Chondrocyte (in vitro differentiated cells): ENCODE measurements at places on chromosomes 7 and 10. TPM values are rescaled to one million over a fixed set of nuclear protein-coding genes. Genes with fewer than 3 reads are reported as not detected.

PBLD gene
- total RNA-seq = 6.7 to 8.8 TPM (median 8.5 TPM) in 3 replicates

DNA sequence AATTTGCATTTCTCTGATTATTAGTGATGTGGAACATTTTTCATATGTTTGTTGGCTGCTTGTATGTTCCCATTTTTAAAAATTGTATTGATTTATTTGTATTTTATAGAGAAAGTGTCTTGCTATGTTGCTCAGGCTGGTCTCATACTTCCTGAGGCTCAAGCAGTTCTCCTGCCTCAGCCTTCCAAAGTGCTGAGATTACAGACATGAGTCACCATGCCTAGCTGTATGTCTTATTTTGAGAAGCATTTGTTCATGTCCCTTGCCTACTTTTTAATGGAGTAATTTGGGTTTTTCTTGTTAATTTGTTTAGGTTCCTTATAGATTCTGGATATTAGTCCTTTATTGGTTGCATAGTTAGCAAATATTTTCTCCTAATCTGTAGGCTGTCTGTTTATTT, 214.2 kb upstream of the KAT6B start:
- H3K4me3 ChIP-seq = no peak overlapping the region
- peaks cover 4% of the 10 kb centered on the region for H3K4me1 ChIP-seq
- DNase-seq = no peak
- no peaks in the 10 kb centered on the region for H3K36me3 ChIP-seq

ETV1 gene
- 1.5 to 4.5 TPM (median 2.7 TPM) in 3 replicates for total RNA-seq

DNA sequence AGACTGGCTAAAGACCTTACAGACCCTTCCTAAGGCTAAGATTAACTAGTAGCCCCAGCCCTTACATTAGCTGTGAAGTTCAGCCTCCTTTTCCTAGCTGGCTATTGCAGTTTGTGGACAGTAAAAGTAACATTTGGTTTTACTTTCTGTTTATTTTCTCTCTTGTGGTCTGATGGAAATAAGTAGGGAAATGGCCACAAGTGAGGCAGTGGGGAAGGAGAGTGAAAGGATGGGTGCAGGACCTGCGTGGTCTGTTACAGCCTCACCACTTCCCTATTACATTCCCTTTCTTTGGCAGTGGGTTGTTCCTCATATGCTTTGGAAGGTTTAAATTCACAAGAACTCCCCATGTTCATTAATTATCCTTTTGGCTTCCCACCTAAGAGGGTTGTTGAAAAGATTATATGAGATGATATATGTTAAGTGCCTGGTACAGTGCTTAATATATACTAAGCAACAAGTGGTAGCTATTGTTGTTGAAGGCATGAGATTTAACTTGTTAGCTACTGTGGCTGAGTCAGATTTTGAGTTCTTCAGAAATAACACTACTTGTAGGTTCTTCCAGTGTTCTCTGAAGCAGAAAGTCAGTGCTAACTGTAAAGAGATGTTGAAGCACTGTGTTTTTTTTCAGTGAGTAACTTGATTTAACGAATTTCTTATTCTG, 181.7 kb downstream of the ST7 start:
- H3K4me3 ChIP-seq = no peak overlapping the region
- no peak overlapping the region for H3K27ac ChIP-seq
- peaks cover 39% of the 10 kb centered on the region for H3K36me3 ChIP-seq
- no peak for DNase-seq
- H3K27me3 ChIP-seq = no peaks in the 10 kb centered on the region
- H3K4me1 ChIP-seq = peaks cover 39% of the 10 kb centered on the region

SKIDA1 gene
- total RNA-seq = 1.9 to 3.7 TPM (median 2.0 TPM) in 3 replicates

- no peak overlapping the region for H3K27ac ChIP-seq
- no peak for DNase-seq
- H3K4me3 ChIP-seq = no peak overlapping the region
- H3K4me1 ChIP-seq = no peaks in the 10 kb centered on the region
- H3K27me3 ChIP-seq = peaks cover 2% of the 10 kb centered on the region
Measured at GRCh38 chr7:122984021-122984420, 11.5 kb downstream of the TAS2R16 start.

DNA sequence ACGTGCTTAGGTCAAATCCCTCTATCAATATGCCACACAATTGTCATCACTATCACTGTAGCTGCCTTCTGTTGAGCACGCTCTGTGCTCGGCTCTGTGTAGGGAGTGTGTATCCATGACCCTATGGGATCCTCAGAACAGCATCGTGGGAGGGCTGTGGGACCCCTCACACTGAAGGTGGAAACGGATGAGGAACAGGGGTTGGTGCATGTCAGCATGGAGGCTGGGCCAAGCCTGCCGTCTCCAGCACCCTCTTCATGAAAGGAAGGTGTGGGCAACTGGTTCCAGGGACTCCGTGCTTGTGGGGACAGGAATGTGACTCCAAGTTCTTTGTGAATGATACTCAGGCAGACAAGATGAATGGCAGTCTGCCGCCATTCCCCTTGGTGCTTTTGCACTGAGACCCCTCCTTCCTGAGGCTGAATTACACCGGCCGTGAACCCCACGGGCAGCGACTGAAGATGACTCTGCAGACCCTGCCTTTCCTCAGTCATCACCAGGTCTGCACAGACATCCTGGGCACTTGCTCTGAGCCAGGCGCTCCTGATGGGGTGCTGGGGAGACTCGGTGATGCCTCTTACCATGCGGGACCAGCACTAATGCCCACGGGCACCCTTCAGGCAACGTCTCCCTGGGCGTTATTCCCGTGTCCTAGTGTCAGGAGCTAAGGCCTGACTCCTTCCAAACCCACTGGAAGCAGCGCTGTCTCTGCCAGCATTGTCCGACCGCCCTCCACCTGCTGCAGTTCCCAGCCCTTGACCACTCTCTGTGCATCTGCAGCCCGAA, 495.2 kb downstream of the TCERG1L start:
- no peak overlapping the region for H3K4me3 ChIP-seq
- no peaks in the 10 kb centered on the region for H3K4me1 ChIP-seq
- no peak overlapping the region for H3K27ac ChIP-seq
- DNase-seq = no peak
- H3K27me3 ChIP-seq = no peaks in the 10 kb centered on the region
- no peaks in the 10 kb centered on the region for H3K36me3 ChIP-seq

- H3K4me3 ChIP-seq = no peak overlapping the region
- H3K4me1 ChIP-seq = no peaks in the 10 kb centered on the region
- H3K27me3 ChIP-seq = no peaks in the 10 kb centered on the region
- H3K36me3 ChIP-seq = no peaks in the 10 kb centered on the region
- DNase-seq = no peak
Measured at GRCh38 chr10:81026591-81026990, 488.9 kb downstream of the SH2D4B start.

- peaks cover 15% of the 10 kb centered on the region for H3K36me3 ChIP-seq
- H3K4me3 ChIP-seq = no peak overlapping the region
- no peak overlapping the region for H3K27ac ChIP-seq
- no peaks in the 10 kb centered on the region for H3K27me3 ChIP-seq
Measured at GRCh38 chr10:26997610-26998009, 102.7 kb downstream of the ANKRD26 start.

GRCh38 chr10:78772486-78772885, 296.3 kb upstream of the ZMIZ1 start:
- no peak overlapping the region for H3K4me3 ChIP-seq
- H3K27me3 ChIP-seq = no peaks in the 10 kb centered on the region
- no peak for DNase-seq
- H3K36me3 ChIP-seq = no peaks in the 10 kb centered on the region

CADPS2 gene
- total RNA-seq = 0.32 to 1.7 TPM (median 0.41 TPM) in 3 replicates

DNA sequence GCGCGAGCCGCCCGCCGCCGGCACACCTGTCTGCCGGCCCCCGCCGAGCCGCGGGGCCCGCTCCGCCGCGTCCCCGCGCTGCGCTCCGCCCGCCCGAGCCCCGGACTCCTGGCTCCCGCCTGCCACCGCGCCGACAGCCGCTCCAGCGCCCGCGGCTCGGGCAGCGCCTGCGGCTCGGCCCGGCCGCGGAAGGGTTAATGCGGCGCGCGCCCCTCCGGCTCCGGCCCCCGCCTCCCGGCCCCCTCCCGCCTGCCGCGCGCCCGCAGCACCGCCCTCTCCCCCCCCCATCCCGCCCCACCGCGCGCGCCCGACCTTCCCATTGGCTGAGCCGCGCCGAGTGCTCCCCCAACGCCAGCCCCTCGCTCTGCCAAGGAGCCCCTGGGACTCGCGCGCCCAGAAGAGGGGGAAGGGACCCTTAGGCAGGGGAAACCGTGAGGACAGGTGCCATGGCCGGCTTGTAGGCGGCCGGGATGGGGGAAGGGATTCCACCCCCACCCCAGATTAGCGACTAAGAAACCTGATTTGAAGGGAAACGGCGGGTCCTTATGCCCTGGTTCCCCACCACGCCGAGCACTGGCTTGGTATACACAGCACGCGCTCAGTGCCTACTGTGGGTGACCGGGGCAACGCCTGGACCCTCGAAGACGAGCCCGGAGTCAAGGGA, at the start of gene KCNH2:
TSS of gene KCNH2 (minus strand) at position 196 of the 664 bp plus-strand sequence. CDS start 408 bp downstream, outside the sequence.
- H3K36me3 ChIP-seq = peaks cover 1% of the 10 kb centered on the region
- no peak for DNase-seq
- H3K4me3 ChIP-seq = peak within 1 kb of the TSS; percentile 59
- peaks cover 14% of the 10 kb centered on the region for H3K4me1 ChIP-seq
- peaks cover 38% of the 10 kb centered on the region for H3K27me3 ChIP-seq
- H3K27ac ChIP-seq = no peak within 1 kb of the TSS

- H3K27me3 ChIP-seq = no peaks in the 10 kb centered on the region
- peaks cover 2% of the 10 kb centered on the region for H3K36me3 ChIP-seq
- H3K4me3 ChIP-seq = no peak overlapping the region
- DNase-seq = no peak
Measured at GRCh38 chr7:150668472-150668911, 17.0 kb upstream of the GIMAP2 start.

- no peak overlapping the region for H3K4me3 ChIP-seq
- no peaks in the 10 kb centered on the region for H3K27me3 ChIP-seq
- H3K4me1 ChIP-seq = peaks cover 20% of the 10 kb centered on the region
- H3K36me3 ChIP-seq = no peaks in the 10 kb centered on the region
- DNase-seq = no peak
Measured at GRCh38 chr7:120805636-120806388, 52.1 kb downstream of the TSPAN12 start.

REEP3 gene
- 77.8 to 80.6 TPM (median 78.3 TPM) in 3 replicates for total RNA-seq

GRCh38 chr10:26780793-26781601, 79.8 kb downstream of the ABI1 start:
- no peaks in the 10 kb centered on the region for H3K36me3 ChIP-seq
- H3K4me3 ChIP-seq = no peak overlapping the region
- H3K4me1 ChIP-seq = peaks cover 25% of the 10 kb centered on the region
- H3K27me3 ChIP-seq = no peaks in the 10 kb centered on the region

H2BK1 gene
- not detected in 3 replicates for total RNA-seq

- H3K27ac ChIP-seq = no peak overlapping the region
- H3K27me3 ChIP-seq = peaks cover 1% of the 10 kb centered on the region
- DNase-seq = no peak
- H3K36me3 ChIP-seq = no peaks in the 10 kb centered on the region
- no peak overlapping the region for H3K4me3 ChIP-seq
Measured at GRCh38 chr10:85604136-85604725, 762.4 kb downstream of the GRID1 start.

RTKN2 gene
- total RNA-seq = 3.4 to 4.0 TPM (median 3.9 TPM) in 3 replicates

DNA sequence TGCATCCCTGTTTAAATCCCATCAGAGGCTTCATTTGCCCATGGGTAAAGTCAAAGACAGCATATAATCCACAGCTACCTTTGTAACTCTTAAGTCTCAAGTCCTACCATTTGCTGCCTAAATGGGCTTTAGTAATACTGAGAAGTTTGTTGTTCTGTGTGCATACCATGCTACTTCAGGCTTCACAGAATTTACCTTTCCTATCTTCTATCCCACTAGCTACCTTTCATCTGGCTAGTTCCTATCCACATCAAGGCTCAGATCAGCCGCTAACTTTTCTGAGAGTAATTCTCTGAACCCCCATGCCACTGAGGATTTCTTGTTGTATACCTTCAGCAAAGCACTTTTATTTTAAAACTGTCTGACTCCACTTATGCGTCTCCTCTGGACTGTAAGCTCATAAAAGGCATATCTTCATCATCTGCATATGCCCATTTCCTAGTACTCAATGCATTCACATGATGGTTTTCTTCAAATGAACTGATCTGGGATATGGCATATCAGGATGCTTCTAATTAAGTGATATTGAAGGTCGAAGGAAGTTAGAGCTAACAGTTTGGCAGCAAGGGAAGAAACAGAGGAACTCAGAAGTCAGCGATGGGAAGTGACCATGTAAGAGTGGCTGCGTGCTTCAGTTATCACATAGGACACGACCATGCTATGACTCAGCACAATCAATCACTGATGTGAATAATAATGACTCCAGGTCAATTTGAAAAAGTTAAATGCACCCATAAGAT, 283.9 kb upstream of the DKK1 start:
- DNase-seq = no peak
- peaks cover 2% of the 10 kb centered on the region for H3K27me3 ChIP-seq
- H3K36me3 ChIP-seq = no peaks in the 10 kb centered on the region
- no peaks in the 10 kb centered on the region for H3K4me1 ChIP-seq
- no peak overlapping the region for H3K4me3 ChIP-seq
- H3K27ac ChIP-seq = no peak overlapping the region

GJC3 gene
- total RNA-seq = not detected in 3 replicates

LAMB1 gene
- total RNA-seq = 405 to 481 TPM (median 466 TPM) in 3 replicates

- no peak overlapping the region for H3K27ac ChIP-seq
- peaks cover 1% of the 10 kb centered on the region for H3K36me3 ChIP-seq
- H3K4me1 ChIP-seq = no peaks in the 10 kb centered on the region
- peaks cover 1% of the 10 kb centered on the region for H3K27me3 ChIP-seq
- DNase-seq = no peak
- no peak overlapping the region for H3K4me3 ChIP-seq
Measured at GRCh38 chr7:147796581-147796980, 794.0 kb upstream of the C7orf33 start.

DNA sequence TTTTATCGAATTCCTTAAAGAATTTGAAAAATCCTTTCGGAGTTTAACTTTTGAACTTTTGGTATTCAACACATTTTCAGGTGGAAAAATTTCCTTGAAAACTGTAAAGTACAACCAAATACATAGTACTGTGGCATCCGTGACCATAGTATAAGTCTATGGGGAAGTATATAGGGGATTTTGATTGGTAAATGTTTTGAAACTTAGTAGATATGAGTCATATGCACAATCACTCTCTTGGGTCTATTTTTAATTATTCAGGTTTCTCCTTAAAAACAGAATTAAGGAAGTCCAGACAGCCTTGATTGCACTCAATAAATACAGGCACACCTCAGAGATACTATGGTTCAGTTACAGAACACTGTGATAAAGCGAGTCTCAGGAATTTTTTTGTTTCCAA, 64.2 kb downstream of the AVL9 start:
- H3K36me3 ChIP-seq = peaks cover 17% of the 10 kb centered on the region
- H3K27me3 ChIP-seq = no peaks in the 10 kb centered on the region
- H3K4me1 ChIP-seq = peaks cover 4% of the 10 kb centered on the region

DNA sequence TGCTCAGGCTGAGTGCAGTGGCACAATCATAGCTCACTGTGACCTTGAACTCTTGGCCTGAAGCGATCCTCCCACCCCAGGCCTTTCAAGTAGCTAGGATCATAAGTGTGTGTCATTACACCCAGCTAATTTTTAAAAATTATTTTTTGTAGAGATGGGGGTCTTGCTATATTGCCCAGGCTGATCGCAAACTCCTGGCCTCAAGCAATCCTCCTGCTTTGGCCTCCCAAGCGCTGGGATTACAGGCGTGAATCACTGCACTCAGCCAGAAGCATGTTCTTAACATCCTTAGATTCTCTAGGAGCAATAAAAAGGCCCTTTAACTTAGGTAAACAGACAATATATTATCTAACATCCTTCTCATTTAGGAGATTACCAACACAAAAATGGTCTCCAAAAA, 38.3 kb upstream of the EFCAB10 start:
- H3K27ac ChIP-seq = no peak overlapping the region
- peaks cover 8% of the 10 kb centered on the region for H3K4me1 ChIP-seq
- H3K36me3 ChIP-seq = peaks cover 12% of the 10 kb centered on the region
- H3K4me3 ChIP-seq = no peak overlapping the region
